ENCODE measurements at places on chromosomes 4 and X.
A peak's percentile ranks its signal among the peaks of the same experiment; 100 is the strongest.

DNA sequence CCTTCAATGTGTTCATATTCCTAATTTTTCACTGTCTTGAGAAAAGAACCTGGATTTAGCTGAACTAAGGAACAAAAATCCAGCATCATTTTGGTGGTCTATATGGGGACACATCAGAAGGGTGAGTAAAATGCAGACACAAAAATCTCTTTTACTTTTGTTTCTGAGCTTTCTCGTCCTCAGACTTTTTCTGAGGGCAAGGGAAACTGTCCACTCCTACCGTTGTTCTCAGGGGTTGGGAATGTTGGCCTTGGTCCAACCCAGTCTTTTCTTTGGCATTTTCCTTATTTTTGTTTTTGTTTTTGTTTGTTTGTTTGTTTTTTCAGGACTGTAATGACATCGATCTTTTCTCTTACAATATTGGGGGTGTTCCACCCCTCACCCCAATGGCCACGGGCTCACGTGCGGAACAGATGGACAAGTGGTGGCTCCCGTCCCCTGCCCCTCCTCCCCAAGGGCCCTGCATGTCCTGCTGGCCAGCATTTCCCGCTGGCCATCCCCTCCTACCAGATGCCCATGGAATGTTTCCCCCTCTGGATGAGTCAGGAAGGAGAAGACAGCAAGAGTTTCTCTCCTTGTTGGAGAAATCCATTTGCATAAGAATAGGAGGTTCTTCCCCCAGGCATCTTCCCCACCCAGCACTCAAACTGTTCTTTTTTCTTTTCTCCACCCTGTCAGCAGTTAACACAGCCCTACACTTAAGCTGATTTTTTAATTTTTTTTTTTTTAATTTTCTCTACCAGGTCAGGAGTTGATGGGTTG is 305.4 kb upstream of the NDST4 start:
- DNase-seq: no peak

GRCh38 chr4:77012726-77013125 is 63.1 kb downstream of the CCNI start:
- no peak for DNase-seq

DNA sequence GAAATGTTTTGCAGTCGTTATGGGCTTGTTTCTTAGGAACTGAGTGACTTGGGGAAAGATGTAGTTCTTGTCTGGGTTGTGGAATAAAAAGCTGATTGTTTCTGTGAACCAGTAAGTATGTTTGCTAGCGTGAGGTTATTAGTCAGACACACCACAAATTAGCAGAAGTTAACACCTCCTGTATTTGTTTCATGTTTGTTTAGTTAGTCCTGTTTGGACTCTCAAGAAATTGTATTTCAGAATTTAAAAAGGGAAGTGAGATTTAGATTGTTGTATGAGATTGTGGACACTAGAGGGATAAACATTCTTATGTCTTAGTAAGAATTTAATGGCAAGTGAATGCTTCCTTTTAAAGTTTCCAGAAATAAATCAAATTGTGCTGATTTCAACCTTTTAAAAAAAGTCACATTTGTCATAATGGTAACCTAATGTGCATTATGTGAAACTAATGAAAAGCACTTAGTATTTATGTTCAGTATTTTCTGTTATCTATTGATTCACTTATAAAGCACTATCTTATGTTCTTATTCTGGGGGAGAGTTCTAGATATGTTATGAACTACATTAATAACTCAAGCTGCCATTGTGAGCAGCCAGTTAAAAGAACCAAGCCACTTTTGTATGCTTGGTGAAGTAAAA is 25.6 kb downstream of the ATP10D start:
- peak; percentile 62 for DNase-seq

DNA sequence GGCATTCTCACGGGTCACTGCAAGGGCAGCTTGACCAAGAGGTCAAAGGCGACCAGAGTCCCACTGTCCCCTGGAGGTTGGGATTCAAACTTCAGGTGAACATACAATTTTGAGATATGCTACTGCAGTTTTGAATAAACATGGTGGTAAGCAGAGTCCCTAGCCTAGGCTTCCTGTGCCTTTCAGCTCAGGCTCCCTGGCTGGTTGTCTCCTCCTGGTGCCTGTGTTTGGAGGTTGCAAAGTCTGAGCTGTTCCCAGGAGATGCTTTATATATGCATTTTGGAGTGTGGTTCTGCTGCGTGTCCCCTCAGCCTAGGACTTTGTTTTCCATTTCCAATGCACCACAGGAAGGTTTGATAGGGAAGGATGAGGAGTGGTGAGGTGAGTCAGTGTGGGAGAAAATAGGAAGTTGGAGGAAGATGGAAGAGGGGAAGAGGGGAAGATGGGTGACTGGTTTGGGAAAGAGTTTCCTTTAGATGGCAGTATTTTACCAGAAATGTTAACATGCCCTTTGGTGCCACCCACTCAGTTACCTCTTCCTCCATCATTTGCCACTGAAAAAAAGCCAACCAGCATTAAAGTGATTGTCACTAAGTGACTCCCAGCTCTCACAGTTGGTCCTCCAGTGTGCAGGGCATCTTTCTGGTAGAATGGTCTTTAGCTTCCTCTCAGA is 211.7 kb upstream of the AGTR2 start:
- DNase-seq: no peak

DNA sequence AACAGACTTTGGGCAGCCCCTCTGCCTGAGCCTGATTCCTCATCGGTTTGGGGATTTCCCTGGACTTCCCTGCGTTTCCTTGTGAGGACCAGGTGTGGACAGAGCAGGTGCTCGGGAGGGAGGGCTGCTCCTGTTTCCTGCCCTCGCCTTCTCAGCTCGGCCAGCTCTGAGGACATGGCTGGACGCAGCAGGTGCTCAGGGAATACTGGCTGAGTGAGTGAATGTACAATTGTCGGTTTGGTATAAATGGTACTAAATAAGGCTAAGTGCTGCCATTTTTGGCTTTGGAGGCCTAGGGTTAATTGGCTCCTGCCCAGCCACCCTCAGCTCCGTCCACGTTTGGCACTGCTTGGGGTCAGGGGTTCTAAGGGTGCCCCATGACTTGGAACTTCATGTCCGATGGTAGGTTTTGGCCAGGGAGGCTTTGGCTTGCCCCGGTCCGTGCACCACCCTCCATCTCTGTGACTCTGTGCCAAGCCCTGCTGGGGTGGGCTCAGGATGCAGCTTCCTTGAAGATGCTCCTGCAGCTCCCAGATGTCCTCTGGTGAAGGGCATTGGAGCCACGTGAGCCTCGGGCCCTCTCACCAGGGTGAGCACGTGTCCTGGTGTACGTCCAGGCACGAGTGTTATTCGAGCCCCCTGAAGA is 45.0 kb upstream of the NKX1-1 start:
- no peak for DNase-seq

- DNase-seq: no peak
These were observed 76.2 kb downstream of the UNC5C start for GRCh38 chr4:95472534-95472933.

GRCh38 chr4:83701041-83701440 is 165.1 kb downstream of the GPAT3 start:
- DNase-seq: no peak

GRCh38 chrX:68985135-68985755 is 156.4 kb downstream of the EFNB1 start:
- no peak for DNase-seq

GRCh38 chrX:133321451-133321850 is 93.8 kb downstream of the GPC4 start:
- DNase-seq: no peak

- peak; percentile 89 for DNase-seq
These were observed 377 bp downstream of the TIMM17B start for GRCh38 chrX:48897157-48897624.

GRCh38 chr4:10173754-10174749 is 57.5 kb upstream of the WDR1 start:
- DNase-seq: peak; percentile 74

- no peak for DNase-seq
These were observed 88.6 kb downstream of the STOX2 start for GRCh38 chr4:183993676-183994075.

DNA sequence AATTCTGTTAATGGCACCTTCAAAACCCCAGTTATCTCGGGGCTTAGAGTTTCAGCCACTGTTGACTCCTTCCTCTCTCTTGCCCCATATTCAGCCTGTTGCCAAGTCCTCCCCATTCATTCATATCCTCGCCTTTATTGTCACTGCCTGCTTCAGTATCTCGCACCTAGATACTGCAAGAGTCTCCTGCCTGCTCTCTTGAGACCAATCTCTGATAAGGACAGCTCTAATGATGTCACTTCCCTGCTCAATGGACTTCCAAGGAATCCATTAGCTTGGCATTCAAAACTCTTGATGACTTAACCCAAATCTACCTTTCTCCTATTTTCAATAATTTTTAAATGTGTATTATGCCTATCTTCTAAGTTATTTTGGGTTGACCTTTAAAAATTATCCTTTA is 1.1 kb upstream of the UBE2A start:
- DNase-seq: no peak

- DNase-seq: no peak
These were observed 120.9 kb downstream of the FAM53A start for GRCh38 chr4:1563241-1563640.

- no peak for DNase-seq
These were observed 822.4 kb downstream of the FAT4 start for GRCh38 chr4:126136922-126137781.

DNA sequence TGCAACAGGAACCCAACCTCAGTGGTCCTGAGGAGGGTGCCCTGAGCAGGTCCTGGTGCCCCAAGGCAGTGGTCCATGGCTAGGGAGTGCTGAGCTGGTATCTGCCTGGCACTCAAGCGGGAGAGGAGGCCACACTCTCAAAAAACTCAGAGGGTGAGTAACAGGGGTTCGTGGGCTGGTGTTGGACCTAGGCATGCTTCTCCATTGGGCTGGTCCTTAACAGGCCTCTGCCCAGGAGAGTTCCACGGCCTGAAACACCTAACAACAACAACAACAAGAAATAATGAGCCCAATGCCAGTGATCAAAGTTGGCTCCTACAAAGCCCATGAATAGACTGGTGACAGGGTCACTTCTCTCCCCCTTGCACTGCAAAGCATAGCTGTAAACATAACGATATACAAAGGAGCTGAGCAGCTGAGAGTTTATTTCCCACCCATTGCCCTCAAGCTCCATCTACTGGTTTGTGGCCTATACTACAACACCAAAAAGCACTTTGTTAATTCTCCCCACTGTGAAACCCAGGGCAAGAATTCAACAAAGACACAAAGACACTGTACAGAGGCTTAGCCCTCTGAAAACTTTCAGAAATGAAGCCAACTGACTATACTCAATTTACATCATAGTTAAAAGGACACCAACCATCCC is 736.1 kb upstream of the ADGRL3 start:
- peak; percentile 43 for DNase-seq

DNA sequence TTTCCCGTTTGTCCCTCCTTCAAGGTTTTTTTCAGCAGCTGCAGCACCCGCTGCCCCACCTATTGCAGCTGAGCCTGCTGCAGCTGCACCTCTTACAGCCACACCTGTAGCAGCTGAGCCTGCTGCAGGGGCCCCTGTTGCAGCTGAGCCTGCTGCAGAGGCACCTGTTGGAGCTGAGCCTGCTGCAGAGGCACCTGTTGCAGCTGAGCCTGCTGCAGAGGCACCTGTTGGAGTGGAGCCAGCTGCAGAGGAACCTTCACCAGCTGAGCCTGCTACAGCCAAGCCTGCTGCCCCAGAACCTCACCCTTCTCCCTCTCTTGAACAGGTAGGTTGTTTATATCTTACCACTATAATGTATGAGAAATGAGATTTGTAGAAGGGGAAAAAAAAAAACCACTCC is 4.5 kb downstream of the PRR27 start:
- no peak for DNase-seq

GRCh38 chr4:77465271-77465670 is 140.3 kb upstream of the CXCL13 start:
- peak; percentile 40 for DNase-seq

DNA sequence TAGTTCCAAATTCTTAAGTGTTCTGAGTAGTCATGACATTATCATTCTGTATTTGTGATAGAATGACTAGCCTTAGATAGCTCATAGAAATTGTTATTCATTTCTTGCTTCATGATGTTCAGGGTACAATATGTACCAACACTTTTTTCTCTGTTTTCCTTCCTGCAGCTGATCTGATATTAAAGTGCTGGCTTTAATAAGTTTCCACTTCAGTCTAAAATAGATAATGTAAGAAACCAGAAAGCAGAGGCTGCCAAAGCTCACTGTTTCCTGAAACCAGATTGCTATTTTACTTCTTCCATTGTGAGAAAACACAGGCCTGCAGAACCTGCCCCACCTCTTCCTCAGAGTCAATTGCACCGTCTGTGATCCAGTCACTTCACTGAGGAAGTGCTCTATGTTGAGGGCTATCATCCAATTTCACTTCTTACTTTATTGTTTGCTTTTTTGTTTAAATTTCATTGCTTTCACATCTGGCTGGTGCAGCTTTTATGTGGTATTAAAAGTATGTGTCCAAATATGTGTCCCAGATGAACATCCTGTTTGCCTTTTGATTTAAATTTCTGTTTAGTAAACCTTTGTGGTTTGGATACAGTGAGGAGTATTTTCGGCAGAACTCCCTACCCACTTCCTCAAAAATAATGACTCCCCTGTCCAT is 652.1 kb downstream of the ANKRD50 start:
- DNase-seq: peak; percentile 40

DNA sequence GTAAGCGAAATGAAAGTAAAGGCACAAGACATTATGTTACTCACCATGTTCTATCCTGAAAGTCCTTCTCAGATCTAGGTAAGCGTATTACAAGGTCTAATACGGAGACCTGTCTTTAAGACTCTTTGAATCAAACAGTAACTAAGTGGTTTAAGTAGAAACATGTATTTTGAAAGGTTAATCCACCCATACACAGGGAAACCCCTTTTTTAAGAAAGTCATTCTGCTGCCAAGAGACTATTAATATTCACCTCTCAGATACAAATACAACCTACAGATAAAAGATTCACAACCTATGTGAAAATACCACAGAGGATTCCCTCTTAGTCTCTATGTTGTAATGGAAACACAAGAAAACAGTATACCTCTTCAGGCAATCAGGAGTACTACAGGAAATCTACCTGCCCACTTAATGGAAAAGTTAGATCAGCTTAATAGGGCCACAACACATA is 63.2 kb upstream of the TNIP3 start:
- no peak for DNase-seq

GRCh38 chr4:181938631-181939030 is 304.6 kb upstream of the TENM3 start:
- no peak for DNase-seq

GRCh38 chrX:110665223-110666002 is 130.2 kb downstream of the CHRDL1 start:
- peak; percentile 50 for DNase-seq

DNA sequence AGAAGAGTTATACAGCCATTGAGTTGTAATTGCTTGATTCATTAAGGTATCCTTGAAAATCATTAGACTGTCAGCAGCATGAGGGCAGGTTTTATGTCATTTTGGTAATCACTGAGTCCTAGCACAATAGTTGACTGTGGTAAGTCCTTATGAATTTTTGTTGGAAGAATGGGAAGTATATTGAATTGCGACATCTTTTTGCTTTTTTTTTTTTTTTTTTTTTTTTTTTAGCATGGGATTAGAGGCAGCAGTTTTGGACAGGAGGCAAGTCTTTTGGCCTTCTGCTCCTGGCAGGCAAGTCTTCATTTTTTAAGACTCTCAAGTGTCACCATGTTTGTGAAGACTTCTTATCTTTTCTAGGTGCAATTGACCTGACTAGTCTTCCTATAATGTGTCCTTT is 29.7 kb downstream of the PRRG1 start:
- DNase-seq: no peak

- no peak for DNase-seq
These were observed 24.0 kb downstream of the RPA4 start for GRCh38 chrX:96907516-96908272.
